Naive thymus-derived CD8-positive, alpha-beta T cell (primary cell): ENCODE measurements at places on chromosomes 2 and 18.
A peak's percentile ranks its signal among the peaks of the same experiment; 100 is the strongest.

- DNase-seq = no peak
Measured at GRCh38 chr2:71807581-71808451, 339.8 kb downstream of the CYP26B1 start.

DNA sequence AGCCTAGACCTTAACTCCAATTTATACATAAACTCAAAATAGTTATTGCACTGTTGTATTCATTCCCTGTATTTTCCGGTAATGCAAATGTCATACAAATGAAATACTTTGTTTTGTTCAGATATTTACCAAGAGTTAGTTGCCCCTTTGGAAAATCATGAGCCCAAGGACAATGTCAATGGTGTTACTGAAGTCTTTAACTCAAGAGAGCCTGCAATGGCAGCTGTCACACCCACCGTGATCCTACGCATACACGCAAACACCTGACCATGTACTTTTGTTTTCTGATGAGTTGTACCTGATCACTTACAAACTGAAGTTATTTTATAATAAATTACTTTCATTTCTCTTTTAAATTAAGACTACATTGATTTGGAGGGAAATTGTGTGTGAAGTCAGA lies 11.7 kb upstream of the WIPF1 start:
- no peak for DNase-seq

GRCh38 chr2:235598532-235599531 lies 105.0 kb downstream of the AGAP1 start:
- no peak for DNase-seq

GRCh38 chr18:28594034-28594433 lies 417.1 kb upstream of the CDH2 start:
- no peak for DNase-seq

DNA sequence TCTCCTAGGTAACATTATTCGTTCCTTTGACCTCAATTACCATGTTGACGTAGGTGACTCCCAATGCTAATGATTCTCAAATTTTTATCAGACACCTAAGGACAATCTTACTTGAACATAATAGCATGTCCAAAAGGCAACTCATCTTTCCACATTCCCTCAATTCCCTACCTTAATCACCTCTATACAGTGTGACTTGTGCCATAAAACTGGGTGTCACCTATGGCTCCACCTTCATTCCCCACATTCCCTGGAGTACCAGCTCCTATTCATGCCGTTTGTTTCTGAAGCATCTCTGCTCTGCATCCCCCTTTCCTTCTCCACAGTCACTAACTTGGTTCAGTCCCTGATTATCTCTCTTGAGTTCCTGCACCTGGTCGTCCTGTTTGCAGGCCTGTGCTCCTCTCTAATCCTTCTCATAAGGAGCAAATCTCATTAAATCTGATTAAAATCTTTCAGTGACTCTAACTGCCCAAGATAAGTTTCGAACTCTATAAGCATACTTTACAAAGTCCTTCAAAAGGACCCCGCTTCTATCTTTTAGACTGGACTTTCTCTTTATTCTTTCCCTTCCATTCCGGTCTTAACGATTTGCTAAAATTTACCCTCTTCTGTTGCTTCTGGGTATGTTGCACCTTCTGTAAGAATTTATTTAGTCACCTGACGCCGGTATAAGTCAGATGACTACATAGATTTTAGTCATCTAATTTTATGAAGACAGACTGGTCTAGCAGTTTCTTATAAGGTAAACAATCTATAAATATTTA lies 128.7 kb downstream of the OSBPL1A start:
- DNase-seq = no peak

- no peak for DNase-seq
Measured at GRCh38 chr2:217371781-217372213, 511.9 kb upstream of the TNP1 start.

- DNase-seq = no peak
Measured at GRCh38 chr2:145724311-145724898, 1204.5 kb upstream of the ZEB2 start.

DNA sequence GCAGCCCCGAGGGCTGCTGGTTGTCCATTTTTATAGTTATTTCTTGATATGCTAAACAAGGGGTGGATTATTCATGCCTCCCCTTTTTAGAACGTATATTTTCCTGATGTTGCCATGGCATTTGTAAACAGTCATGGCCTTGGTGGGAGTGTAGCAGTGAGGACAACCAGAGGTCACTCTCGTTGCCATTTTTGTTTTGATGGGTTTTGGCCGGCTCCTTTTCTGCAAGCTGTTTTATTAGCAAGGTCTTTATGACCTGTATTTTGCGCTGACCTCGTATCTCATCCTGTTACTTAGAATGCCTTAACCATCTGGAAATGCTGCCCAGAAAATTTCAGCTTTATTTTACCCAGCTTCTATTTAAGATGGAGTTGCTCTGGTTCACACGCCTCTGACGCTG lies 825.8 kb upstream of the CDH2 start:
- no peak for DNase-seq

- DNase-seq = no peak
Measured at GRCh38 chr2:218810256-218810655, 21.3 kb downstream of the PRKAG3 start.

DNA sequence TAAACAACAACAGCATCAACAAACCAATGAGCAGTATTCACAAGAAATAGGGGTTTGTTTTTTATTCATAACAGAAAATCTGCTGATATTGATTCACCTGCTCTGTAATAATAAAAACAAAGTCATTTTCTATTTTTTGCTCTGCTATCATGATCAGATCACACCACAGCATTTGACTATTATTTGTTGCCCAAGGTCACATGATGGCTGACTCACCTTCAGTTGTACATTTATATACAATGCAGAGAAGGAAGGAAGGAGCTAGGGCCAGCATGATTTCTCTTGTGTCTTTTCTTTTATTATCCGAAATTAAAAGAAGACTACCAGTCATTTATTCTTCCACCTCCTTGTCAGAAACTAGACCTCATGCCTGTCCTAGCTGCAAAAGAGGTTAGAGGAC lies 1427.7 kb upstream of the CELF4 start:
- no peak for DNase-seq

- no peak for DNase-seq
Measured at GRCh38 chr2:53620981-53621380, 146.6 kb upstream of the CHAC2 start.

GRCh38 chr2:163455815-163456214 lies 280.0 kb downstream of the FIGN start:
- no peak for DNase-seq

DNA sequence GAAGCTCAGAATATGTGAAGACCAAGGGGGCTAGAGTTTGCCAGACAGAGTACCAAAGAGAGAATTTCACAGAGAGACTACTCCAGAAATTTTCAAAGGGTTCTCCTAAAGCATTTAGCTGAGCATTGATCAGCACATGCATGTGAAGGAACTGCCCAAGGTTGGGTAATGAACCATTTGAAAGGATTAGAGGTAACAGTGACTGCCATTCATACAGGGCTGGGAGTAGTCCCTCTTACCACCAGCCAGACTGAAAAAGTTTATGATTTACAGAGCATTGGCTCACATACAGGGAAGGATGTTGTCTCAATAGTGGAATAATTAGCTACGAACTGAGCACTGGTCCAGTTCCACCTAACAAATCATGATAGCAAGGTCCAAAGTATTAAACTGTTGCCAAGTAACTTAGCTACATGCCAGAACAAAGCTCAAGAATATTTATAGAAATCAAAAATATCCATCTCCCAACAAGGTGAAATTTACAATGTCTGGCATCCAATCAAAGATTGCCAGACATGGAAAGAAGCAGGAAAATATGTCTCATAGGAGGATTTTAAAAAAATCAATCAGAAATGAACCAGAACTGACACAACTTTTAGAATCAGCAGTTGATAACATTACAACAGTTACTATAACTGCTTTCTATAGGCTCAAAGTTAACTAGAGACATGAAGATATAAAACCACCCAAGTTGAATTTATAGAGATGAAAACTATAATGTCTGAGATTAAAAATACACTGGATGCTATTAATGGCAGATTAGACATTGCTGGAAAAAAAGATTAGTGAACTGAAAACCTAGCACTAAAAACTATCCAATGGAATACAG lies 25.7 kb upstream of the RNF103 start:
- no peak for DNase-seq

DNA sequence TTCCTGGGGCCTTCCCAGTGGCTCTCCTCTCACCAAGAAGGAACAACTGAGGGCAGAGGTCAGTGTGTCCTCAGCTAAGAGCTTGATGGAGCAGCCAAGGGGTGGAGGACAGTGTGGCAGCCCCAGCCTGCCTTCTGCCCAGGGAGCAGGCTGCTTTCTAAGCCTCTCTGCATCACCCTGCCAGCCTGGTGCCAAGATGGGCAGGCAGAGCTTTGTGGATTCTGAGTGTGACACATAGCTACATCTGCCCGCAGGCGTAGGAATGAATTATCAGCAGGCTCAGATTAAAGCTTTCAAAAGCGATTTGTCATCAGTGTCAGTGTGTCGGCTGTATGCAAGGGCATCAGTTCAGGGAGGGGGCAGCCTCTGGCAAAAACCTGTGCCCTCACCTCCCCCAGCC lies 8.7 kb downstream of the MAL start:
- DNase-seq = no peak

GRCh38 chr2:96636551-96637171 lies 1.5 kb downstream of the KANSL3 start:
- no peak for DNase-seq

DNA sequence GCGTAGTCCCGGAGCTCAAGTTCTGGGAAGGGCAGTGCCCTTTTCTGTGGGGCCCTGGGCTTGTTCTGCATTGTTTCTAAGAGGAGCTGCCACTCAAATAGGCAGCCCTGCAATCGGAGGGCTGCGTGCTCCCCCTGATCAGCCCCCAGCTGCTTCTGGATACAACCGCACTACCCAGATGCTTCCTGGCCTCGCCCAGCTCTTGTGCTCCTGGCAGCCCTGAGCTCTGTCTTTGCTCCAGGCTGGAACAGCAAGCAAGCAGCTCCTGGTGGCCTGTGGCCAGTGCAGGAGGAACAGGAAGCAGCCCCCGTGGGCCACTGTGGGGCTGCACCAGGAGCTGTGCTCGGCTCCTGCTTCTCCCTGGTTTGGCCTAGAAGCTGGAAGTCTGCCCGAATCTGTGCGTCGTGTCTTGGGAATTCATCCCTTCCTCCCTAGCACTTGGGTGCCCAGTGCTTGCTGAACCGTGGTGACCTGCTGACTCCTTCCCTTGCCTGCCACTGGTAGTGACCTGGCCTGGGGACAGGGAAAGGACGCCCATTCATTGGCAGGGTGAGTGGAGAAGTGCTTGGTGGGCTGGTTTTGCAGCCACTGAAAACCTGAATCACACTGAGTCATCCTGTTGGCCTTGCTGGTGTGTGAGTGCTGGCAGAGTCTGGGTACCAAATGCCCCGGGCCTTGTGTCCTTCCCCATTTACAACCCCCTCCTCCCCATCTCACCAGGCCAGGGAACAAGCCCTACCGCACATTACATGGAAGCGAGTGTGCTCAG lies 27.3 kb upstream of the NTSR2 start:
- no peak for DNase-seq

DNA sequence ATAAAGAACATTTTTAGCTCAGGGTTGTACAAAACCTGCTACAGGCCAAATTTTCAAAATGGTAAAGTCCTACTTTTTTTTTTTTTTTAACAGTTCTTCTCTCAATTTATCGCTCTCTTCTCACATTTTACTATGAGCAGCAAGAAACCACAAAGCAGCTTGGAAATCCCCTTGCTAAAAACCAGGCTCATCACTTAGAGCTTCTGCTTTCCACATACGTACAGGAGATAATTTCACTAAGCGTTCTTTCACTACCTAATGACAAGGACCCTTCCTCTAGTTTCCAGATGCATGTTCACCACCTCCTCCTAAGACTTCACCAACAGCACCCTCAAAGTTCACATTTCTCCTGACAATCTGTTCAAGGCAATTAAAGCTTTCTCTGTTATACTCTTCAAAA lies 294.9 kb upstream of the CYRIA start:
- no peak for DNase-seq

DNA sequence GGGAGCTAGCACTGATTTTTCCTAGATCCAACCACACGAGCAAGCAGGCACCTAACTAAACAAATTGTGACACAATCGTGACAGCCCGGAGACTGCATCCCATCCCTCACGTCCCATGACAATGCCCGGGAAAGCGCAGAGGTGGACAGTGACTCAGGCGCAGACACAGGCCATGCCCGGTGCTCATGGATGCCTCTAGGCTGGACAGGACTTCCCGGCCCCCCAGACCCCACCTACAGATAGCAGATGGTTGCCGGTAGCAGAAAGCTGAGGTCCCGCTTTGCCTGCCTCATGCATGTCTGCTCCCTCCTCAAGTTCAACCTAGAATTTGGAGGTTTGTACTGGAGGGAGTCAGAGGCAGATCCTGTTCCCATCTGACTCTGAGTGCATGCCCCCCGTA lies 81.0 kb downstream of the TPO start:
- DNase-seq = no peak

DNA sequence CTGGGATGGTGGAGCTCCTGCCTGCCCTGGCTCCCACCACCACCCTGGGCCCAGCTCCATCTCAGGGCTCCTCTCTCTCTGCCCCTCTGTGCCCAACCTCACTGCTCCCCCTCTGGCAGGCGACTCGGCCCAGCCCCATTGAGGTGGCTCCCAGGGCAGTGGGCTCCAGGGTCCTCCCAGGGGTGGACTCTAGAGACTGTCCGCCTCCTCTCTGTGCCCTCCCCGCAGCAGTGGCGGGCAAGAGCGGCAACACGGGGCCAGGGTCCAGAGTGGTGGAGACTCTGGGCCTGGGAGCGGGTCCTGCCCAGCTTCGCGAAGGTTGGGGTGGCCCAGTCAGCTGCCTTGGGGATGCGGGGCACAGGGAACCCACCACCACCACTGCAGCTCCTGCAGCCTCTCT lies 27.4 kb downstream of the DDX1 start:
- no peak for DNase-seq

GRCh38 chr2:147679955-147680531 lies 164.8 kb upstream of the ACVR2A start:
- DNase-seq = no peak

GRCh38 chr2:123913143-123913735 lies 111.8 kb upstream of the CNTNAP5 start:
- DNase-seq = no peak

- no peak for DNase-seq
Measured at GRCh38 chr2:130374587-130375290, 18.9 kb downstream of the PTPN18 start.

GRCh38 chr2:101474731-101475384 lies at the start of gene RFX8:
Gene RFX8 (minus strand): TSS chr2:101475112. CDS start chr2:101466848, 8,264 bp downstream.
- peak; percentile 45 for DNase-seq

- no peak for DNase-seq
Measured at GRCh38 chr18:24228667-24229041, 89.8 kb downstream of the CABYR start.

DNA sequence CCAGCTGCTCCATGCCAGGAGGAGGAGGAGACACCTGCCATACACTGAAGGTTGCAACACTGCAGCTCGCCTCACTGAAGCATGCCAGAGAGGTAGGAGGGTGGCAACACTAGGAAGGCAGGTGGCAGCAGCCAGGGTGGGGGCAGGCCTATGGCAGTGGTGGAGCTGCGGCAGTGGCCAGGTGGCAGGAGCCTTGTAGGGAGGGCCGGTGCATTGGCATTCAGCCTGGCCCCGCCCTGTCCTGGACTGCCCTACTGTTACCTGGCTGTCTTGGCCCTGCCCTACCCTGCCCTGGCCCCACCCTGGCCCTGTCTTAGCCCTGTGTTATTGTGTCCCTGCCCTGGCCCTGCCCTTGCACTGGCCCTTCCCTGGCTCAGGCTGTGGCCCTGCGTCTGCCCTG lies 7.4 kb upstream of the ANKRD62 start:
- no peak for DNase-seq
